Immature natural killer cell (primary cell): ENCODE measurements at places on chromosomes 2 and 18.

- no peak for DNase-seq
Measured at GRCh38 chr2:30514134-30514847, 67.2 kb downstream of the LCLAT1 start.

DNA sequence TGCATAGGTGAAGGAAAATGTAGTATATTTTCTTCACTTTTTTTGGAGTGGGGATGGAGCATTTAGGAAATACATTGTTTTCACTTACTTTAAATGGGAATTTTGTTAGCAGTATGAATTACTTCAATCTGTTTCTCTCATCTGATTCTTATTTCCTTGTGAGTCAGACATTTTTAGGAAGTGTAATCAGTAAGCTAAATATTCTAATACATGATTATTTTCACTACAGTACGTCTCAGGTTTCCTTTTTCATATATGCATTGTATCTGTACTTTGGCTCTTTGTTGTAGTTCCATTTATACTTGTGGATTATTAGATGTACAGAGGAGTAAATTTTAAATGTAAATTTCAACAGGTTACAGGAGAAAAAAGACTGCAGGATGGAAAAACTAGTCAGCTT lies 27.9 kb downstream of the GPD2 start:
- DNase-seq = no peak

- DNase-seq = no peak
Measured at GRCh38 chr2:108244667-108245414, 5.1 kb downstream of the SULT1C3 start.

GRCh38 chr2:110170102-110170501 lies 34.7 kb downstream of the NPHP1 start:
- no peak for DNase-seq

DNA sequence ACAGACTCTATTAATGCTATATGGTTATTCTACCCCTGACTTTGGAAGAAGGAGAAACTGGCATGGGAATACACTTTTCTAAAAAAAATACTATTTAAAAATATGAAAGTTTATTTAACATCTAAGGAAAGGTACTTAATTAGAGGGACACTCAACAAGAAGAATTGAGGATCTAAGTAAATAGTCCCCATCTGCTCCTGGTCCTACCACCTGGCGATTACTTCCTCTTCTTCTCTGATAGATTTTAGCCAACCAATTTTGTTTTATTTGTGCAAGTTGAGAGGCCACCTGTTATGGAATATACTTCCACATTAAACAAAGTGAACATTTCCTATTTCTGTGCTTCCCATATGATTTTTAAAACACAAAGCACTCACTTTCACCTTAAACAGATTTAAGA lies 111.7 kb downstream of the BCL2 start:
- DNase-seq = no peak

DNA sequence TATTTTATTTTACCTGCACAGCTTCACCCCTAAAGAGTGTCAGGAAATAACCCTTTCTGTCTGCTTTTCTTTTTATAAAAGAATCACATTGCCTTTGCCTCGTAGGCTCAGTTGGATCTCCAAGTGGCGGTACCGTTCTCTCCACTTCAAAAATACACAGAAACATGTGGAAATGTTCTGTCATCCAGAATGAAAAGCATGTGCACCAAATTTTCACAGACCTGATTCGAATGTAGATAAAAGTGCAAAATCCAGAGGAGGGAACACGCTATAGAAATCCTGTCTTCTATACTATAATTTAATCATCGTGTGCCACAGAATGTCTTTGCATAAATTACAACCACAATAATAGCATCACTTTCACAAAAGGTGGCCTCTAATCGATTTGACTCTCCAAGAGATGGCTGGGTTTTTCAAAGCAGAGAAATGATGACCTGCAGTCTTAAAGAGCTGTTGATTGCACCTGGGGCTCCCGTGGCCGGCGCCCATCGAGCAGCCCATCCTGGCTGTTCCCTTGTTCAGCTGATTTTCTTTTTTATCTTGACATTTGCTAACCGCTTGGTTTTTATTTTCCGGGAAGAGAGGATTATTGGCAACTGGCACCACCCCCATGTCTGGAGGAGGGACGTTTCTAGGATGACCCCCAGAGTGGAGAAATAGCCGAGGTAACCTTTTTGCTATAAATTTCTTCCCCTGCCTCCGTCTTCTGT lies 290.2 kb downstream of the SOX11 start:
- DNase-seq = no peak

- DNase-seq = no peak
Measured at GRCh38 chr2:20620271-20620681, 30.6 kb downstream of the HS1BP3 start.

DNA sequence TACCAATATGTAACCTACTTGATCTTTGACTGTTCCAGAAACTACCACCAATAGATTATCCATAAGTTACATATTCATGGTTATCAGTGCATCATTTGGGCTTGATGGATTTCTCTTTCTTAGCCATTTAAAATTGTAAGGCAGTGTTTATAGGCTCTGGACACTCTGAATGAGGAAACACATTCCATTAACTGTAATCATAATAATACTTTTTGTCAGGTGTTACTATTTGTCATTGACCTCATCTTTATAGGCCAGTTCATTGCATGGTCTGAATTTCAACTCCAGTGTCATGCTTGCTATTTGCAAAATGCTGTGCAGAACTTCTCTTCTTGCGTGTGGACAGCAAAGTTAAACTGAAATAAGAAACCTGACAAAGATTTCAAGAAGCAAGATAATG lies 1340.2 kb upstream of the ZEB2 start:
- no peak for DNase-seq

GRCh38 chr2:62382122-62382521 lies 123.9 kb downstream of the TMEM17 start:
- DNase-seq = no peak

GRCh38 chr2:66702301-66702700 lies 267.4 kb downstream of the MEIS1 start:
- no peak for DNase-seq

GRCh38 chr2:100998235-100998573 lies 3.9 kb upstream of the RPL31 start:
- DNase-seq = no peak

DNA sequence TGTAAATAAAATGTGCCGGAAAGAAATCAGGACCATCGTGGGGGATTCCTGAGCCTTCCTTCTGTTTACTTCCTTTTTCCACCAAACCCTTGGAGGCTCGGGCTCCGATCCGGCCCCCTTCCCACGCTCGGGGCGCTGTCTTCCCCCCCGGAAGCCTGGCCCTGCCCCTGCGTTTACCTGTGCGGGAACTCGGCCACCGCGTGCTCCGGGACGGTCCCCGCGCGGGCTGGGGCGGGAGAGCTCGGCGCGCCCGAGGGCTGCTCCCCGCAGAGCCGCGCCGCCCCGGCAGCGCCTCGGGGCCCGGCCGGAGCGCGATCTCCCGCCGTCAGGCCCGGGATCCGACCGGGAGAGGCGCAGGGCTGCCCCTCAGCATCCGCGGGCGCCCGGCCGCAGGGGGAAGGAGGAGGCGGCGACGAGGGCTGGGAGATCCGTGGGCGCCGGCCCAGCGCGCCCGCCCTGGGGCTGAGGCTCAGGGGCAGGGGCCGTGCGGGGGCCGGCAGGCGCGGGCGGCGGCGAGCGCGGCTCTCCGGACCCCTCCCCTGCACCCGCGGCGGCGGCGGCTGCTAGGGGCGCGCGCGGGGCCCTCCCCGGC lies 435 bp downstream of the ADCY3 start:
- DNase-seq = no peak

DNA sequence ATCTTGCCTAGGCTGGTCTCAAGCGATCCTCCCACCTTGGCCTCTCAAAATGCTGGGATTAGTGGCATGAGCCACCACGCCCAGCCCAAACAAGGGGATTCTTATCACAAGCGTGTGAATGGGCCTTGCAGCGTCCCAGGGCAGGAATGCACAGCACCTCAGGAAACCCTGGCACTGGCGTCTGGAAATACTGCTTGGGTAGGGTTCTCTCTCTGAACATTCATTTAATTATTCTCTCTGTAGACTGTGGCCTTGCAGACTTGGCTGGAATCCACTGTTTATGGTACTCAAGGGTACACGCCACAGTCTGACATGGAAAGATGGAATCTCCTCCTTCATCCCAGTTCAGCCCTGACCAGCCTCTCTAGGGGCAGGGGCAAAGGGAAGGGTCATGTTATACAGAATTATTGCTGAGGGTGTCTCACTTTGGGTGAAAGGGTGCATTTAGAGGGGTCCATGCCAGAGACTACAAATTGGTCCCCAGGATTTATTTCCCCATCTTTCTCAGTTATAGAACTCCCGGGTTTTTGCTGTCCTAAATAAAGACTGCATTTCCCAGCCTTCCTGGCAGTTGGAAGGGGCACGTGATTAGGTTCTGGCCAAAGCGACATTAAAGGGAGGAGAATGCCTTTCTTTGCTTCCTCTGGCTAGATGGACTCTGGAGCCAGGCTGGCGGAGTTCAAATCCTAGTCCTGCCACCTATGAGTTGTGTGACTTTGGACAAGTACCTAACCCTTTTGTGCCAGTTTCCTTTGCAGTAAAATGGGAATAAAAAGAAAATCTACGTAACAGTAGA lies 147.2 kb upstream of the HAAO start:
- no peak for DNase-seq

GRCh38 chr2:219844401-219845091 lies 217.1 kb downstream of the SLC4A3 start:
- DNase-seq = no peak

DNA sequence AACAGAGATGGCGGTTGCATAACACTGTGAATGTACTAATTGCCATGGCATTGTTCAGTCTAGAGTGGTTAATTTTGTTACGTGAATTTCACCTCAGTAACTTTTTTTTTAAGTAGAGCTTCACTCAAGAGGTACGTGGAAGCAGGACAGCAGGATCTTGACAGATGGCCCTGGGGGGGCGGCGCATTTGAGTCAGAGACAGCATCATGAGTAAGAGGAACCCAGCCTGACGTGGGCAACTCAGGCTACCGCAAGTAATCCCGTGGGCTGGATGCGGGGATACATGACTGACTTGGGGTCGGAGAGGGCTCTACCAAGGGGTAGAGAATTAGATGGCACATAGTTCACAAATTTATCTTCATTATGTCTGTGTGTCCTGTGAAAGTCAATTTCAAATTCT lies 38.1 kb upstream of the DAPL1 start:
- DNase-seq = no peak

DNA sequence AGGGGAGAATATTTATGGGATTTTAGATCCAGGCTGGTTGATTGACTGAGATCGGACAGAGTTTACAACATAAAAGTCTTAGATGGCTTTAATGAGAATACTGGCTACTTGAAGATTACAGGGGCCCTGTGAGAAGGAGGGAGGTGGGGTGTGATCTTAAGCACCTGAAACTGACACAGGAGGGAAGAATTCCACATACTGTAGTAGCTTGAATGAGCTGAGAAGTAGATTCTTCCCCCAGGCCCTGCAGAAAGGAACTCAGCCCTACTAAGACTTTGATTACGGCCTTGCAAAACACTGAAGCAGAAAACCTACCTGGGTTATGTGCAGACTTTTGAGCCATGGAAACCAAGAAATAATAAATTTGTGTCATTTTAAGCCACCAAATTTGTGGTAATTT lies 1062.9 kb upstream of the GYPC start:
- DNase-seq = no peak

DNA sequence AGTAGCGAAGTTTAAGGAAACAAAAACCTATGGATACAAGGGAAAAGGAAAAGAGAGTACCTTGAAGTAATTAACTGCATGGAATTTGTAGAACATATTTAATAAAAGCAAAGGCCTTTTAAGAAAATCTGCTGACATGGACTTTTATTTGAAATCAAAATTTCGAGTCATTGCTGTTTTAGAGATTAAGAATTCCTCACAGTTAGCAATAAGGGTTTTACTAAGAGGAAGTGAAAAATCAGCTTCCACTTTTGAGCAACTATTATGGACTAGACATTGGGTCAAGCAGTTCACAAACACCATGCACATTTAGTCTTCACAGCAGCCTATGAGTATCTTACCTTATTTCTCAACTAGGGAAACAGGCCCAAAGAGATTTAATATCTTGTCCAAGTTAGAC lies 876.3 kb downstream of the BCL11A start:
- no peak for DNase-seq

DNA sequence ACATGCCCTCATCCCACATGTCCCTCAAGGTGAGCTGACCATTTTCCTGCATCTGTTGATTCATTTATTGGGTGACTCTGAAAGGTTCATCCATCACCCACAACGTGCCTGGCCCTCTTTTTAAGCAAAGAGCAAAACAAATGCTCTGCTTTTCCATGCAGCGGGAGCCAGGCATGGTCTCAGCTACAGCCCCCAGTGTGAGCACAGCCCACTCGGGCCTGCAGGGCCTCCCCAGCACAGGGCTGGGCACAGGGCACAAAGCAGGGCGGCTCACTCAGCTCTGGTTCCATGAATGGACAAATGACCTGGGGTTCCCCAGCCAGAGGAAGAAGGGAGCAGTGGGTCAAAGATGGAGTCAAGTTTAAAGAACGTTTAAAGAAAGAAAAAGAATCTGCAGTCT lies 24.1 kb upstream of the OTOS start:
- no peak for DNase-seq

GRCh38 chr2:63875559-63876245 lies 34.0 kb downstream of the UGP2 start:
- DNase-seq = peak; percentile 12

DNA sequence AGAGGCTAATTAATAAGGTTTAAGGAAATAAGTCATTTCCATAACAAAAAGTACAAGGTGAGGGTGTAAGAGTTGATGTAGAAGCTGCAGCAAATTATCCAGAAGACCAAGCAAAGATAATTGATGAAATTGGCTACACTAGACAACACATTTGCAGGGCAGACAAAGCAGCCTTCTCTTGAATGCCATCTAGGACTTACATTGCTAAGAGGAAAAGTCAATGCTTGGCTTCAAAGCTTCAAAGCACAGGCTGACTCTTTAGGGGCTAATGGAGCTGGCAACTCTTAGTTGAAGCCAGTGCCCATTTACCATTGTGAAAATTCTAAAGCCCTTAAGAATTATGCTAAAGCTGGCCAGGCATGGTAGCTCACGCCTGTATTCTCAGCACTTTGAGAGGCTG lies 728.6 kb upstream of the KLHL29 start:
- no peak for DNase-seq

DNA sequence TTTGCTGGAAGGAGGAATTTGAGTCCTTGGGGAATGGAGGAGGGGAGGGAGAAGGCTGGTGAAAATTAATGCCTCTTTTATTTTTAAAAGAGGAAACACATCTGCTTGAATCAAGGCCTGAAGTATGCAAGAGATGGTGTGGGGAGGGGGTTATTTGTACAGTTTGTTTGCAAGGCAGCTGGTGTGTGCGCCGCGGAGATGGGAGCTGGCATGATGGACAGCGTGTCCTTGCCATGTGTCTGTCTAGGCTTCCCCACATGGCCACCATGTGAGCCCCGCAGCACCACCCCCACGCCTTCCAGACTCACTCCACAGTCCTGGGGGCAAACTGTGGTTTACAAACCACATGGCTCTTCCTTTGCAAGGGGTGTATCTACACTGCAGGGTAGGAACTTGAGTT lies 154.8 kb upstream of the APCDD1 start:
- DNase-seq = no peak

- peak; percentile 45 for DNase-seq
Measured at GRCh38 chr2:46364797-46365457, 67.7 kb downstream of the EPAS1 start.
